DMS79 (cell line): ENCODE measurements at places on chromosomes 6 and 20.

- DNase-seq = no peak
These were observed 439.5 kb downstream of the PLCB1 start for GRCh38 chr20:8571611-8572010.

DNA sequence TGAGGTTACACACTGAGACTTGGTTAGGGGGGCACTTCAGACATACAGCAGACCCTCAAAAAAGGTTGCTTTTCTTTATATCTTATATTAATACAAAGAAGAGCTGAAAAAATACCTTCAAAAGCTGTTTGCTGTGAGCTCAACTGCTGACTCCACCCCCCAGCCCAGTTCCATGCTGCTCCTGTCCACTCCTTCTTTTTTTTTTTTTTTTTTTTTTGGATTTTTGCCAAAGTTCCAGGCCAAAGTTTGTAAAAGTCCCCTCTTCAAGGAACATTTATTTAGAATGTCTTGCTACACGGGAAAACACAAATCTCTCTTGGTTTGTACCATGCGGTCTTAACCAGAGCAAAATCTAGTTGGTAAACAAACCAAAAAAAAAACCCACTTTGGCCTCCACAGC is 85.3 kb upstream of the AKAP12 start:
- DNase-seq = no peak

- no peak for DNase-seq
These were observed 4.1 kb downstream of the EBF4 start for GRCh38 chr20:2696646-2697045.

DNA sequence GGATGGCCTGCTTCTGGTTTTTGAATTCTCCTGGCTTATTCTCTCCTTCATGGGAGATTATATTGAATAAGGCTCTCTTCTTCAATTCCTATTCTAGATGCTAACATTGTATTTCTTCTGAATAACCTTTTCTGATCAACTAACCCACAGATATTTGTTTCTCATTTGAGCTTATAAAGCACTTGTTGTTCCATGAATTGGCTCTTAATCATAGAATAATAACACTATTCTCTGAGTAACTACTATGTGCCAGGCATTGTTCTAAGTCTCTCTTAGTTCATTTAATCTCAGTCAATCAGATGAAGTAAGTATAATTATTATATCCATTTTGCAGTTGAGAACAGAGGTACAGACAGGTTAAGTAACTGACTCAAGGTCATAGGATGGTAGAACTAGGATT is 136.3 kb upstream of the MLIP start:
- no peak for DNase-seq

GRCh38 chr6:20464041-20464440 is 62.4 kb downstream of the E2F3 start:
- DNase-seq = no peak

DNA sequence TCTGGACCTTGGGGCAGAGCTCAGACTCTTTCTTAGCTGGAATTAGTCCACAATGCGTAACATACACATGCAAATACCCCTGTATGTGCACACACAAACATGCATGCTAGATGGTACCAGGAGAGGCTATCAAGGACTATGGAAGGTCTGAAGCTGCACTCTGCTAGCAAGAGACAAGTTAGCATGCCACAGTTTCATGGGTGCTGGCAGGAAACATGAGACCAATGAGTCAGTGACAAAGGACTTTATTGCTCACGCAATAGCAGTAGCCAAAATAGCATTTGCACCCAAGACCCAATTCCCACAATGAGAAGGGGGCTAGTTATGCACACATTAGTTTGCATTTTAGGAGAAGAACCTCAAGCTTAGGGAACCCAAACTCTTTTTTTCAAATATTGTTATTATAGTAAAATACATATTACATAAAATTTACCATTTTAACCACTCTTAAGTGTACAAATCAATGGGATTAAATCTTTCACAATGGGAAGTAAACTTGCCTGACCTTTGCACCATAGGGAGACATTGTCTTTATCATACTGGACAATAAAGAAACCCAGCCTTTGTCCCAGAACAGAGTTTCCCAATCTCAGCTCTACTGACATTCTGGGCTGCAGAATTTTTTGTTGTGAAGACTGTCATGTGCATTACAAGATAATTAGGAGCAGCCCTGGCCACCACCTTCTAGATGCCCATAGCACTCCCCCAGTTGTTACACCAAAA is 69.1 kb downstream of the NRSN1 start:
- DNase-seq = no peak

GRCh38 chr6:101666256-101666655 is 272.7 kb downstream of the GRIK2 start:
- peak; percentile 69 for DNase-seq
